CD8-positive, alpha-beta memory T cell (primary cell): ENCODE measurements at places on chromosomes 11 and 22. TPM values are rescaled to one million over a fixed set of nuclear protein-coding genes. Genes with fewer than 3 reads are reported as not detected.

DNA sequence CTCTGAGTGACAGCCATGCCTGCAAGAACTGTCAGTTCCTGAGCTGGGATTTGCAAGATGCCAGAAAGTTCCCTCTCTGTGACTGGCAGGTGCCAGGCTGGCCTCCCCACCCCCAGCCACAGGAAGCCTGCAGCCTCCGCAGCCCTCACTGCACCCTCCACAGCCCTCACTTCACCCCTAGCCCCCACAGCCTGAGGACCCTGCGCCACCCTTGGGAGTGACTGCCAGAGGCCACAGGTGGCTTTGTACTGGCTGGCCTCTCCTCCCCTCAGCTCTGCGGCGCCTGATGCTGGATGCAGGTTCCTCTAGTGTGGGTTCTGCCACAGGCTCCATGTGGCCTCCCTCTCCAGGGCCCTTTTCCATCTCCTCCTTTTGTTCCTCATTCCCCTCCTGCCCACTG, 28.7 kb downstream of the MPPED1 start:
- no peaks in the 10 kb centered on the region for H3K4me1 ChIP-seq
- no peaks in the 10 kb centered on the region for H3K36me3 ChIP-seq
- no peaks in the 10 kb centered on the region for H3K27me3 ChIP-seq
- no peak for DNase-seq

PLEKHA7 gene
- total RNA-seq = 6.6 TPM

- peaks cover 24% of the 10 kb centered on the region for H3K36me3 ChIP-seq
- peaks cover 16% of the 10 kb centered on the region for H3K4me1 ChIP-seq
- no peaks in the 10 kb centered on the region for H3K27me3 ChIP-seq
- DNase-seq = no peak
Observed at GRCh38 chr11:4085575-4085974, 9.0 kb upstream of the RRM1 start.

IL17REL gene
- 0.20 TPM for total RNA-seq

RHOD gene
- 1.7 TPM for total RNA-seq

GRCh38 chr11:16402654-16403447, 46.5 kb upstream of the SOX6 start:
- H3K36me3 ChIP-seq = no peaks in the 10 kb centered on the region
- DNase-seq = no peak
- no peak overlapping the region for H3K27ac ChIP-seq
- H3K4me3 ChIP-seq = no peak overlapping the region
